ENCODE measurements at places on chromosomes 2 and 18.

GRCh38 chr2:240876035-240876474 is 7.4 kb downstream of the AGXT start:
- no peak for DNase-seq

- no peak for DNase-seq
These were observed 49.7 kb downstream of the SH3BP4 start for GRCh38 chr2:235001237-235002133.

DNA sequence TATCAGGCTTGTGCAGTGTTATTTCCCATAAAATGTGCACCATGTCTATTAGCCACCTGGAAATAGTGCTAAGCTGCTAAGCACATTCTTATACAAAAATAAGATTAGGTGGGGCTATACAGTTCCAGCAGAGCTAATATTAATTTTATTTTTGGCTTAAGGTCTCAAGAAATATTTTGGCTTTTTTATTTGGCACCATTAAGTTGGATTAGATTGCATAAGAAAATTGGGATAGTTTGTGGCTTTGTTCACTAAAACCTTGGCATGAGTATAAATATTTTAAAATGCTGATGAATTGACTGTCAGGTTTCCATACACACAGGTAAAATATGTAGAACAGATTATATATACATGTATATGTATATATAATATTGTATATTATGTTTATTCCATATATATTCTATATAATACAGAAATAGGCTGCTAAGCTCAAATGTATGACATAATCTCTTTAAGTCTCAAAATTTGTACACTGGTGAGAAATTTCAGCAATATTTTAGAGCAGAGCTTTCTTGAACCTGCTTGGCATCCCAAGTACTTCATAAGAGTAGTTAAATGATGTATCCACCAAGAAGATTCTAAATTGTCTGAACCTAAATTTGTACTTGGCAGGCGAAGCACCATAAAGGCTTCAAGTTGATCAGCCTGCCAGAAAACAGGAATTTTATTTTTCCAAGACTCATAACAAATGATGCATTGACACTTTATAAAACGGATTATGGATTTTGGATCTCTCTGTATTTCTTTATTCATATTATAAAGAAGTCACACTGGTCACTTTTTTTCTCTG is 32.6 kb downstream of the CCDC102B start:
- no peak for DNase-seq

DNA sequence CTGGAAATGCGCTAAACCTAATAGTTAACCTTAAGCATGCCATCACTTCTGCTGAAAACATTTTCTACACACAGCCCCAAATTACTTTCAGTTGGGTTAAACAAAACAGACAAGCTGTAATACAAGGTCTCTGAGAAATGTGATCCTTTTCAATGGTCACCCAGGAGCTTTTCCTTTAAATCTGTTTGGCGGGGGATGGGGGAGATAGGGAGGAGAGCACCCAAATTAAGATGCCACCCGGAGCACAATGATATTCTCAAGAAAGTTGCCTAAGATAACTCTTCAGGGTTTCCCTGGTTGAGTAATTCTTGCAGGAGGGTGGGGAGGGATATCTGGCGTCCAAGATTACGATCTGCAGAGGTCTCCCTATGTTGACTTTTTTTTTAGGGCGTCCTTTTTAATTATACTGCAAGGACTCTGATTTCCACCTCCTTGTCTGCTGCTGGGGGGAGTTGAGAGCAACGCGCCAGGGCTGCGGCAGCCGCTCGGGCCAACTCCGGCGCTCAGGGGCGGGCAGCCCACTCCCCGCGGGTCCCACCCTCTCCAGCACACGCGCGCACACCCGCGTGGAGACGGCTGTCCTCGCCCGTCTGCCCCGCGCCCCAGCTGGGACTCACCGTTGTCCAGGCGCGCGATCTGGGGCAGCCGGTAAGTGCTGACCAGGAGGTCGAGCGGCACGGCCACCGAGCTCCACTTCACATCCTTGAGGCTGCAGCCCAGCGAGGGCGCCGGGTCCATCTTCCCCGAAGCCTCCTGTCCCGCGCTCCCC is 807 bp downstream of the GAREM1 start:
- peak; percentile 10 for DNase-seq

DNA sequence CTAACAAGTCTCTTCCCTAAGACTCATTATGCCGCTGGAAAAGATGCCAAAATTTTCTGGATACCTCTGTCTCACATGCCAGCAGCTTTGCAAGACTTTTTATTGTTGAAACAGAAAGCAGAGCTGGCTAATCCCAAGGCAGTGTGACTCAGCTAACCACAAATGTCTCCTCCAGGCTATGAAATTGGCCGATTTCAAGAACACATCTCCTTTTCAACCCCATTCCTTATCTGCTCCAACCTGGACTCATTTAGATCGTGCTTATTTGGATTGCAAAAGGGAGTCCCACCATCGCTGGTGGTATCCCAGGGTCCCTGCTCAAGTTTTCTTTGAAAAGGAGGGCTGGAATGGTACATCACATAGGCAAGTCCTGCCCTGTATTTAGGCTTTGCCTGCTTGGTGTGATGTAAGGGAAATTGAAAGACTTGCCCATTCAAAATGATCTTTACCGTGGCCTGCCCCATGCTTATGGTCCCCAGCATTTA is 26.3 kb downstream of the DHRS9 start:
- DNase-seq = peak; percentile 85

GRCh38 chr2:130388221-130388907 is 32.5 kb downstream of the PTPN18 start:
- no peak for DNase-seq

GRCh38 chr2:199955007-199955338 is 318 bp downstream of the TYW5 start:
- DNase-seq = no peak

- no peak for DNase-seq
These were observed 123.4 kb upstream of the EPC2 start for GRCh38 chr2:148521181-148521580.

GRCh38 chr2:112957511-112957910 is 20.3 kb upstream of the IL36G start:
- peak; percentile 6 for DNase-seq

DNA sequence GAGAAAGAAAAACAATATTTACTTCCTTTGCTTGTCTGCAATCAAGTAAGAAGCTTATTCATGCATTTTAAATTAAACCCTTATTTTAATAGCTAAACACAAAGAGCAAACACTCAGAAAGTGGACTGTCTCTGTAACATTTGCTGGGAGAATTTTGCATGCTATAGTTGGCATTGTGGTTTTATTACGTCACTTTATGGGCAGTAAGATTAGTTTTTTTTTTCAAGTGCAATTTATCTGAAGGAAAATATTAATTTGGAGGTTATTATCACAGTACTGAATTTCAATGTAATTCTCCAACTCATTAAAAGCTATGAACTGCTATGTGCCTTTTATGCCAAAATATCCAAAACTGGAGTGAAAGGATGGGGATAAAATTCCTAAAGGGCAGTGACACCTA is 103.3 kb downstream of the TMEFF2 start:
- no peak for DNase-seq

DNA sequence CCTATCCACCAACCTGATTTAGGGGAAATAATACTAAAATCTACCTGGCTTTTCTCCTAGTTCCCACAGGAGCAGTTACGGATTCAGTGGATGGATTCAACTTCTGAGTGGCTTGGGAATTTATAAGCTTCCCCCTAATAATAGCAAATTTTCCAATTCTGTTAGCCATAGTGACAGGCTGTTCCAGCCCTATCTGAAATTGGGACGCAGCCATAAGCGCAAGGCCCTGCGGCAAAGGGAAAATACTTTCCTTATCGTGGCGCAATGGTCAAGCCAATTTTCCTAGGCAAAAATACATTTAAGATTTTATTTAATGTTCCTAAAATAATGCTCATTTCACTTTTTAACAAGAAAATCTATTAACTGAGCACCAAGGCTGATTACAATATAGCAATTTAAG is 49.7 kb downstream of the CDH2 start:
- no peak for DNase-seq

- no peak for DNase-seq
These were observed 16.0 kb downstream of the PIGN start for GRCh38 chr18:62170857-62171256.

GRCh38 chr2:158699323-158699722 is 95.8 kb upstream of the DAPL1 start:
- DNase-seq = no peak

- no peak for DNase-seq
These were observed 238.8 kb downstream of the MBD5 start for GRCh38 chr2:148259674-148260073.

DNA sequence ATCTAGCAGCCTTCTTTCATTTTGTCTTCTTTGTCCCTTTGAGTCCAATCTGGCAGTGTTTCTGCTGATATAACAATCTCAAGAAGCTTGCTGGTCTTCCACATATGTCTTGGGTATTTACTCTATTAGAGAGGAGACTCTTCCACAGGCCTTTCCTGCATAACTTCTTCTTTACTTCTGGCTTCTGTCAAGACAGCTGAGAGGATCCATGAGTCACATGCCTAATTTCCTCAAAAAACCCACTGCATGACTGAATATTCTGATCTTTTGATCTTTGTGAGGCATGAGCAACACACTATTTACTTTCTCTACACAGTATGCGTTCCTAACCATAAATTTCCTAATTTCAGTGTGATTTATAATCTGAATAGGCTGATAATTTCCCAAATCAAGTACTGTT is 5.1 kb upstream of the DCC start:
- DNase-seq = peak; percentile 84

GRCh38 chr18:71242981-71243380 is 954.1 kb downstream of the SOCS6 start:
- DNase-seq = no peak

DNA sequence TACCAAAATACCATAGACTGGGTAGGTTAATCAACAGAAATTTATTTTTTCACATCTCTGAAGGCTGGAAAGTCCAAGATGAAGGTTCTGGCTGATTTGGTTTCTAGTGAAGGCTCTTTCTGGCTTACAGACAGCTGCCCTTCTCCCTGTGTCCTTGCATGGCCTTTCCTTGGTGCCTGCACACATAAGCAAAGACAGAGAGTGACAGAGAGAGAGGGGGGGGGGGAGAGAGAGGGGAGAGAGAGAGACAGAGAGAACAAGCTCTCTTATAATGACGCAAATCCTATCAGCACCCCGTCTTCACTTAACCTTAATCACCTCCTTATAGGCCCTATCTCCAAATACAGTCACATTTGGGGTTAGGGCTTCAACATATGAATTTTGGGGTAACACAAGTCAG is 53.9 kb downstream of the INO80C start:
- no peak for DNase-seq

- peak; percentile 16 for DNase-seq
These were observed 16.9 kb upstream of the HNRNPLL start for GRCh38 chr2:38619458-38620164.

GRCh38 chr2:11539317-11540147 is 5.7 kb downstream of the GREB1 start:
- DNase-seq = no peak

DNA sequence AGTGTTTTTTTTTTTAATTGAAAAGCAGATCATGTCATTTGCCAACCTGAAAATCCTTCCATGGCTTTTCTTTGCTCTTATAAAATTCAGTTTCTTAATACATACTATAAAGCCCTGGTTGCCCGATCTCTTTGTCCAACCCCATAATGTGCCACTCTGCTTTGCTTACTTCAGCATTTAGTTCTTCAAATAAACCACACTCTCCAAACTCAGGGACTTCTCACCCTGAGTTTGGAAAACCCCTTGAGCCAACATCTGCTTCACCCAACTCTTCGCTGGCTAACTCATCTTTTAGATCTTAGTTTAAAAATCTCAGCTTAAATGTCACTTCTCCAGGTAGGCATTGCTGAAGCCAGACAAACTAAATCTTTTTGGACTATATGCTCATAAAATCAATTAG is 1.3 kb upstream of the STAT1 start:
- DNase-seq = no peak

- DNase-seq = peak; percentile 95
These were observed 97.6 kb upstream of the SLC39A10 start for GRCh38 chr2:195559431-195559914.

- no peak for DNase-seq
These were observed 3.9 kb downstream of the DTNB start for GRCh38 chr2:25669520-25669919.

DNA sequence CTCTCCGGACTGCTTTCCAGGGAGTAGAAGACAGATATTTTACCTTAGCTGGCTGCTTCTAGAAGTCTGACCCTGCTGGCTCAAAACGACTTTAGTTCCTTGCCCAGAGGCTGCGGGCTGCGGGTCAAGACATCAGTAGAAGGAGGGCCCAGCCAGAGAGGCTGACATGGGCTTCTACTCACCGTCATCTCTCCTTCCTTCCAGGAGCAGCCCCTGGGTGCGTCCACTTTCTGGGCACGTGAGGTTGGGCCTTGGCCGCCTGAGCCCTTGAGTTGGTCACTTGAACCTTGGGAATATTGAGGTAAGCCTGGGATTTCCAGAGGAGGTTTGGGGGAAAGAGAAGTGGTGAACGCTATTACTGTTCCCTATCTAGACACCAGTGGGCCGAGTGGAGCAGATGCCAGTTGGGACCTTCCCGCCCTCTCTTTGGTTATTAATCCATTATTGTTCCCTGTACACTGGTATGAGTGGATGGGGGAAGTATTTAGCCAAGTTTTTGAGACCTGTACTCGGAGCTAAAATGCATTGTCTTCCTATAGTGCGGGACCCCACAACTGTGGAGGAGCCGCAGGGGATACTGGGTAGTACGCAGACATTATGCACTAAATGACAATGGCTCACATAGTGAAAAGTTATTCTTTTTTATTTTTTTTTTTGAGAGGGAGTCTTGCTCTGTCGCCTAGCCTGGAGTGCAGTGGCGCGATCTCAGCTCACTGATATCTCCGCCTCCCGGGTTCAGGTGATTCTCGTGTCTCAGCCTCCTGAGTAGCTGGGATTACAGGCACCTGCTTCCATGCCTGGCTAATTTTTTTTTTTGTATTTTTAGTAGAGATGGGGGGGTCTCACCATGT is 26.3 kb upstream of the CASP8 start:
- no peak for DNase-seq

DNA sequence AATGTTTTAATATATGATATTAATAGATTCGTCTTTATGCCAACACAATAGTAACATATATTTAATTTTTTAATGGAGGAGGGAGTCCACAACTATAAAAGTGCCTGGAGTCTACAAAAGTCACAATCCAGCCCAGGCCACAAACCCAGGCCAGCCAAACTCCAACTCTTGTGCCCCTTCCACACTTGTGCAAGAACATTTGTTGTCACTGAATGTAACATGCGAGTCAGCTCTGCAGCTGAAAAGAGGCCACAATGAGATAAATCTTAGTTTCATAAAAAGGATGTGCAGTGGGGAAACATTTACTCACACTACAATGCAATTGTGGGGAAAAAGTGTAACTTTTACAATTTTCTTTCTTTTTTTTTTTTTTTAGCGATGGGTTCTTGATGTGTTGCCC is 110.8 kb downstream of the MCFD2 start:
- peak; percentile 60 for DNase-seq

- no peak for DNase-seq
These were observed 14.4 kb downstream of the RAB12 start for GRCh38 chr18:8623549-8624106.

DNA sequence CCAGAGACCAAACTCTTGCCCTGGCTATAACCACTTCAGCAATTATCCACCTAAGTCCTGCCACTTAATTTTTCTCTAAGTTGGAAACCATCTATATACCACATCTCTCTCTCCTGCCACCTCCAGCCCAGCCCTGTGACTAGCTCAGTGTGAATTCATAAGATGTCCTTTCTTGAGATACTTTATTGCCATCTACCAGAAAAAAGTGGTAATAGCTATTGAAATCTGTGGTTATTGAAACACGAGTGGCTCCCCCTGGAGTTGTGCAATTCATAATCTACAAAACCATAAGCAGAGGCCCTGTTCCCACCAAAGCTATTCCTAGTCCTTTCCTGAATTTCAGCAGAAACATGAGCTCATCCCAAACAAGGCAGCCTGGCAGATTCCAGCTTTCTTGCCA is 324.0 kb downstream of the TXNL1 start:
- peak; percentile 70 for DNase-seq

GRCh38 chr2:238843476-238843875 is 4.4 kb upstream of the TWIST2 start:
- DNase-seq = peak; percentile 17

All from fibroblast of skin of abdomen (primary cell).